ENCODE measurements at places on chromosomes 12 and 14.

GRCh38 chr12:56358836-56359532, 923 bp downstream of the STAT2 start:
- DNase-seq = peak; percentile 66

- no peak for DNase-seq
Measured at GRCh38 chr12:58314610-58315009, 373.2 kb downstream of the ATP23 start.

GRCh38 chr12:25155022-25155576, 39.9 kb downstream of the DNAI7 start:
- DNase-seq = peak; percentile 20

DNA sequence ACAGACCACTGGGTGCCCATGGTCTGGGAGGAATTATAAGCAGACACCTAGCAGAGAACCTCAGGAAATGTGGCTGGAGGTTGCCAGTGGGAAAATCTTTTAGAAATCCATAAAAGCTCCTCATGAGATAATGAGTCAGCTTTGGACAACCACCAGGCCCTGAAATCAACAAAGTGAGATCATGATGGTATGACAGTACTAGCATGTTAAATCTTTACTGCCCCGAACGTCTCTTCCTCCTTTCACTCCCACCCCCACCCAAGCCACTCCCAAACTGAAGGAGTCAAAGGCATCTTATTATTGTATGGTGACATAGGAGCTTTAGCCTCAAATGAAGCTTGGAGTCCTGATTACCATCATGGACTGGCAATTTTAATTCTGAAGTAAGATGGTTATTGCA, 240.0 kb downstream of the DIO2 start:
- peak; percentile 14 for DNase-seq

GRCh38 chr14:71607056-71607455, 325.2 kb upstream of the RGS6 start:
- no peak for DNase-seq

- DNase-seq = no peak
Measured at GRCh38 chr12:104276273-104277131, 27.0 kb upstream of the EID3 start.

DNA sequence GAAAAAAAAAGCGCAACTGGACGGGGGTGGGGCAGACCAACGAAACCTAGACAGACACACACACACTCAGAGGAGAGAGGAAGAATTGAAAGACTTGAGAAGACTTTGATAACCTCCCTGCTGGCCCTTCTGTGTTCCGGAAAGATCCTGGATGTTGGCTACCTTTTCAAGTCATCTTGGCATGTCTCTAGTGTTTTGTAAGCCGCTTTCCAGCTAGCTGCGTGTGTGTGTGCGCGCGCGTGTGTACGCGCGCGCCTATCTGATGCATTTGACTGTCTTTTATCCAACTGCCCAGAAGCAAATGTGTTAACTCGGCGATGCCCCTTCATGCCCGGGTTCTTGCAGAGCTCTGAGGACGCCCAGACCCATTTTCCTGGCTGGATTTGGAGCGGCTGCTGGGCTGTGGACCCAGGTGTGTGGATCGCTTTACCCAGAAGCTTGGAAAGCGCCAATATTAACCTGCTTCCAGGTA, 664 bp downstream of the LRFN5 start:
- no peak for DNase-seq

GRCh38 chr12:4267704-4268328, 5.7 kb upstream of the CCND2 start:
- DNase-seq = no peak

DNA sequence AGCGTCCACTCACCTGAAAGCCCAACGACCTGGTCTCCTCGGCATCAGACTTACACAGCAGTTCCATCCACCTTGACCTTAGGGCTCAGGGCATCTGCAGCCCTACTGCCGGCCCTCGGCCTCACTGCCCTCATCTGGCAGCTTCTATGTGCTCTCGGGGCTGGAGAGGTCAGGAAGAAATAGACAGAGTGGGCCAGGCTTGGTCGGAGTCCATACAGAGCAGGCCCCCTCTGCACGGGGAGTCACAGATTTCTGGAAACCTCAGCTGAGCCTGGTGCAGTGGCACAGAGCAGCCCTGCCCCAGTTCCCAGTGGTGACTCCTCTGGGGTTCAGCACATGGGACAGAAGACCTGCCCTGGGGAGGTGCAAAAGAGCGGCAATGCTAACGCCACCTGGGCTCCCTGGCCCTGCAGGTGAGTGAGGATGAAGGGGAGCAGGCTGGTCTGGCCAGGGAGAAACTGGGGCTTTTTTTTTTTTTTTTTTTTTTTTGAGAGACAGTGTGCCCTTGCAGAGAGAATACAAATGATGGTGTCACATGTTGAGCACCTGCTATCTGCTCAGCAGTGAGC, 190.1 kb upstream of the PRMT8 start:
- no peak for DNase-seq

- DNase-seq = no peak
Measured at GRCh38 chr12:125132698-125133400, 67.6 kb downstream of the AACS start.

DNA sequence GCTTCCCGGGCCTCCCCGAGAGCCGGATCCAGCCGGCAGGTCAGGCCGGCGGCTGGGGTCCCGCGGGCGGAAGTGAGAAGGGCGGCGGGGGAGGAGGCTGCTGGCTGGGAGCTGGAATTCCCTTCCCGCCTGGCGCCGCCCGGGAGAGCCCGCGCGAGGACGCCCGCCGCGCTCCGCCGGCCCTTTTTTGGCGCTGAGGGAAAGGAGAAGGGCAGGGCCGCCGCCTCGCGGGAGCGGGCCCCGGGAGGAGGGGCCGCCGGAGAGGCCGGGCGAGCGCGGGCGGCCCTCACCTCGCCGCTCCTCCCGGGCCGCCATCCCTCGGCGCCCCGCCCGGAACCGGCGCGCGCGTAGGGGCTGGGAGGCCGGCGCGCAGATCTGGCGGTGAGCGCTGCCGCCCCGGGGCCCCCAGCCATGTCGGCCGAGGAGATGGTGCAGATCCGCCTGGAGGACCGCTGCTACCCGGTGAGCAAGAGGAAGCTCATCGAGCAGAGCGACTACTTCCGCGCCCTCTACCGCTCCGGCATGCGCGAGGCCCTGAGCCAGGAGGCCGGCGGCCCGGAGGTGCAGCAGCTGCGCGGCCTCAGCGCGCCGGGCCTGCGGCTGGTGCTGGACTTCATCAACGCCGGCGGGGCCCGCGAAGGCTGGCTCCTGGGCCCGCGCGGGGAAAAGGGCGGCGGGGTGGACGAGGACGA, at the start of the genes KLHL42 and MANSC4:
Gene KLHL42, plus strand, starts transcription at position 314 of the 692 bp plus-strand sequence. Its CDS starts 98 bp downstream, at position 412.
Gene MANSC4, minus strand, starts transcription at position 317 of the 692 bp plus-strand sequence. CDS start 8,960 bp downstream, outside the sequence.
- DNase-seq = no peak

GRCh38 chr12:40153432-40153831, 47.6 kb upstream of the SLC2A13 start:
- no peak for DNase-seq

- no peak for DNase-seq
Measured at GRCh38 chr12:19014240-19014639, 115.3 kb upstream of the PLEKHA5 start.

Measured in HFF-Myc (cell line).